ENCODE measurements at places on chromosomes 4 and X.

DNA sequence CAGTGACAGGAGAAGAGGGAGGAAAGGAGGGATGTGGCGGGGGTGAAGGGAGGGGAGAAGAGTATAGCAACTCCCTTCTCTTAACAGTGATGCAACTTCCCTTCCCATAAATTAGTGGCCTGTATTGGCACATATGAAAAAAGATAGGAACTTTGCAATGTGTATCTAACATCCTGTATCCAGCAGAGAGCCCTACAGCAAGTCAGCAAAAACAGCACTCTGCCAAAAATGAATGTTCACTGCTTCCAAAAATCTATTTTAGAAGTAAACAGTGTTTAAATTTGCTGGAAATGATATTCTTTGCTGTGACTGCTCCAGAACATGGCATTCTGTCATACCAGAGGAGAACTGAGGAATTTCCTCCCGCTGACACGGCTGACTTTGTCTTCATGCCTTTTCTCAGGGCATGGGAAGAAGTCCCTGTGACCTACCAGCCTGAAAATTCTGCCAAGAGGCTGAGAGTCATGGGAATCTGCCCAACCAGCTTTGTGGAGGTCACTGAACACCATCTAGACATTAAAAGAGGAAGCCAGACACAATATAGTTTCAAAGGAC, 343.4 kb upstream of the RASGEF1B start:
- DNase-seq: no peak

DNA sequence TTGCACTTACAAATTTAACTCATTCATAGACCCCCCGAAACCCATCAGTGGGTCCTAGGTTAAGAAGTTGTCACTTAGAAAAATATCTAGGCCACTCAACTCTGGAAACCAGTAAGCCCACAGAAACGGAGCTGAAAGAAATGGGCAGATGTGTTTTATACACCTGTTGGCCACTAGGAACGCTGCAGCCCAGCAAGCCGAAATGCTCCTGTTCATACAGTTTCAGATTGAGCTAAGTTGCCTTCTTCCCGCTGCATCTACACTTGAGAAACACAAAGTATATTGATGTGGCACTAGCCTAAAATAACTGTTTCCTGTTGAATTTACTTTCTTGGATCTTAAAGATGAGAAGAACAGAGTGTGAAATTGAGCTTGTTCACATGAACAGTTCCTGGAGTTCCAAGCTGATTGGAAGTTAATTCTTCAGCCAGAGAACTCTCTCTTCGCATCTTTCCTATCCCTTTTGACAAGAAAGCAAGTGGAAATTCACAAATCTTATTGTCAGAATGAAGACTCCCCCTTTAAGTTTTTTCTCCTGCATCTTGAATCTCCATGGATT, 174.1 kb downstream of the RBMX2 start:
- no peak for DNase-seq

GRCh38 chr4:158847535-158847934, 78.7 kb downstream of the FNIP2 start:
- DNase-seq: no peak

DNA sequence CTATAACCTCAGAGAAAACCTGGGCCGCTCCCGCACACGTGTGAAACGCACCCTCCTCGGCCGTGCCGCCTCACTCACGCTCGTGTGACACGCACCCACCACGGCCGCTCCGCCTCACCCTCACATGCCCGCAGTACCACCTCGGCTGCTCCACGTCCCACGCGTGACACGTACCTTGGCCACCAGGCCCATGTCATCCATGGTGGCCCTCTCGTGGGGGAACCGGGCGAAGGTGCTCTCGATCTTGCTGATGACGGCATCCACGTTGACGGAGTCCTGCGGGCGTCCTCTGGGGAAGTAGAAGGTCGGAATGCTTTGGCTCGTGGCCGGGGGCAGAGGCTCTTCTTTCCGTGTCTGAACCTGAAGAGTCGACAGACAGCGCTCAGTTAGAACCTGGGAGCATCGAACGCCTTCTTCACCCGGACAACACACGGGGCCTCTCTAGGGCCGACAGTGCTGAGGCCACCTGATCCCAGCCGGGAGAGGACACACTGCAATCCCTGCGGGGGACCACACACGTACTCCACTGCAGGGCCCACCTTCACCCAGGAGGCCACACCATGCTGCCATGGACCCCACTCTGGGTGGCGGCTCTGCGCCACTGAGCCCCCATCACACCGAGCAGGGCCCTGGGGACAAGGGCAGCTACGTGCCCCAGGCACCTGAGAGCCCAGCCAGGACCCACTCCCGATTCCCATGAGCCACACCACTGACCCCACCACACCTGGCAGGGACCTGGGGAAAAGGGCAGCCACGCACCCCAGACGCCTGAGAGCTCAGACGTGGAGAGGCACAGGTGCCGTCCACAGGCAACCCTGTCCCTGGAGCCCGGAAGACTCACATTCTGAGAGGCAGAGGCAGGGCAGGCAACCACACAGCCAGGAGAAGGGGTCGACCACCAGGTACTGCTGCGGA, 25.2 kb downstream of the PPP2R3B start:
- no peak for DNase-seq

DNA sequence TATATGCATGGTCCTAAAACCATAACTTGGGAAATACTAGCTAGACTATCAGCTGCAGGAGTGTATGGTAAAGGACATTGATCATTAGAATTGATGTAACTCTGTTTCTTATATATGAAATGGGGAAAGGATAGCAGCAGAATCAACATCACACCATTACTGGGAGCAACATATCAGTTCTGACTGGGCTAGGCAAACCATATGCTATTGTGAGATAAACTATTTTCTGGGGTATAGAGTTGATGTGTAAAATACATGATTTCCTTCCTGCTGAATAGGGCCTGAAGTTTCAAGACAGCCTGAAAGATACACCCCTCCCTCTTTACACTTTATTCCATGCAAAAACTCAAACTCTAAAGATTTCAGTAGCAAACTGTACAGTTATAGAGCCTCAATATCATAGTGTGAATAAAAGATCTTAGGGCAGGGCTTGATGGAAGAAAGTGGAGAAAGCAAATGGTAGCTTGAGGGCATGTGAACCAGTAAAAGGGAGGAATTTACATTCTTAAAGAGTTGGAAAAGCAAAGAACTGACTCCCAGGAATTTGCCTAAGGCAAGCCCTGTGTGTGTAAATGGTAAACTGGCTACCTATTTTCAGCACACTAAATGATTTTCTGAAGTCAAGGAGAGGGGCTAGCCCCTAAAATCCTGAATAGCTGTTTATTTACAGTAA, 404.1 kb downstream of the MAPK10 start:
- no peak for DNase-seq

DNA sequence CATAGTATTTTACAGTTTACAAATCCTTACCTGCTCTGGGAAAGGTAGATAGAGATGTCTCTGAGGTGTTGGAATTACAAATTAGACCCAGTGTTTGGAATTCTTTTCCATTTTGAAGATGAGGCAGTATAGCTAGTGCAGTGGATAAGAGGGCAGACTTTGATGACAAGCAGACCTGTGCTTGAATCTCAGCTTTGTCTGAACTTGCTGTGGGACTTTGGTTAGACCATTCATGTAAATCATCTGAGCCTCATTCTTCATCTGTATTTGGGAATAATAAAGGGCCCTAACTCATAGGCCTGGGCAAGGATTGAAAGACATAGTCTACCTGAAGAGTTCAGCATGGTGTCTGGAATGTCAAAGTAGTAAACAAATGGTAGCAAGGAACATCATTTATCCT, 77.2 kb upstream of the BOD1L1 start:
- no peak for DNase-seq

DNA sequence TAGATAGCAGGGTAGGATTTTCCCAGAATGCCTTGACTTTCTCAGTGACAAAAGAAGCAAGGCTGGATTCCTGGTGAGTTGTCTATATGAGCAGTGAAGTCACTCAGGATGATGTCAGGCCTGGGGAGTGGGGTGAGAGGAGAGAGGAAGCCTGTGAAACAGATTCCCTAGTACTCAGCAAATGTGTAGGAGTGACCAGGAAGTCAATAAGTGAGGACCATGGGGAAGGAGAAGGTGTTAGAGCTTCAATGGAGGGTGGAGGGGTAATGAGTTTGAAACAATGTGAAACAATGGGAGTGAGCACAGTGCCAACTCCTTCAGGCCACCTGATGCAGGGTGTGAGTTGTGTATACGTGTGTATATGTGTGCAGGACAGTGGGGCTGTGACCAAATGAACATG, 2.4 kb upstream of the SLC9A6 start:
- no peak for DNase-seq

- DNase-seq: no peak
These were observed 78.7 kb downstream of the SUPT20HL2 start for GRCh38 chrX:24235084-24235710.

- DNase-seq: no peak
These were observed 454.4 kb downstream of the C4orf33 start for GRCh38 chr4:129550281-129550785.

GRCh38 chr4:113173793-113174264, 124.4 kb downstream of the ANK2 start:
- DNase-seq: no peak

GRCh38 chr4:172153719-172154118, 340.5 kb downstream of the GALNTL6 start:
- no peak for DNase-seq

DNA sequence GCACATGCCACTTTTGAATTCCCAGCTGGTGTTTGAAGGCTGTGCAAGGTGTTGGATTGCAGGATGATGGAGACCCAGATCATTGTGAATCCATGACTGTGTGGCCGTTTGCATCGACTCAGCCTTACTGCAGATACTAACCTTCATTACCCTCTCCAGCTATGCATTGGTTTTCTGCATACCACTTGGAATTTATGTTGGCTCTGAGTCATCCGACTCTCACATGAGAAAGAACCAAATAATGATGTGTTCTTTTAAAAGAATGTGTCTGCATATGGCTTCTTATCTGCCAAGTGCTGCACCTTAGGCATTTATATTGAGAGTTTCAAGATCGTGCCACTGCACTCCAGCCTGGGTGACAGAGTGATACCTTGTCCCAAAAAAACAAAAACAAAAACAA, 106.7 kb upstream of the PRKX start:
- no peak for DNase-seq

DNA sequence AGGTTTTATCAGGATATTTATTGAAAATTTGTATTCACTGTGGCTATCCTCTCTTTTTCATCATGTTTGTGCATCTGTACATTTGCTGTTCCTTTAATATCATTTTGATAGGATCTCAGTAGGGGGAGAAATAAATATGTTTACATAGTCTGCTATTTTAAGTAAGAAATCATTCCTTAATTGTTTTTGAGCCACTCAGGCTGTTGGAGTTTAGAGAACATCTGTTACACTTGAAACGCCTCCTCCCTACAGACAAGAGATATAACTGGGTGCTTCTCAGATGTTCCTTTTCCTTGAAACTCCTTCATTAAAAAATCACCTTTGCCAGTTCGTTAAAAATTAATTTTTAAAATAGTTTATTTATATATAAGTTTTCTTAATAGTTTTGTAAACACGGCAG, 59.4 kb downstream of the QRFPR start:
- peak; percentile 68 for DNase-seq

- DNase-seq: no peak
These were observed 84.2 kb downstream of the CAMK2D start for GRCh38 chr4:113677325-113677724.

- no peak for DNase-seq
These were observed 1969.3 kb downstream of the PCDH7 start for GRCh38 chr4:32689518-32689917.

- DNase-seq: no peak
These were observed 661 bp upstream of the RBM41 start for GRCh38 chrX:107119283-107119682.

DNA sequence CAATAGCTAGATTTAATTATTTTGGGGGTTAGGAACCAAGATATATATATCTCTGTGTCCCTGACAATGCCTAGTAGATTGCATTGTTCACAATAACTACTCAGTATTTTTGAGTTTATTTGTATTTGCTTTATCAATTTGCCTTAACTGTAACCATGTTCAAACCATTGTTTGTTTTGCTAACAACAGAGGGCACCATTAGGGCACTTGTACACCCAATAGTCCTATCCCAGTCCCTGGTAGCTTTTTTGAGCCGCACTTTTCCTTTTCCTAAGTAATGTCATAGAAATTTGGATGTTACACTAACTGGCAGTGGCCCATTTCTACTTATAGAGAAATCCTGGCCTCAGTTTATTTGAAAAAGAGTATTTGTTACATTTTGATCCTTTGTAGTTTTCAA, 575 bp upstream of the KLHL5 start:
- no peak for DNase-seq

DNA sequence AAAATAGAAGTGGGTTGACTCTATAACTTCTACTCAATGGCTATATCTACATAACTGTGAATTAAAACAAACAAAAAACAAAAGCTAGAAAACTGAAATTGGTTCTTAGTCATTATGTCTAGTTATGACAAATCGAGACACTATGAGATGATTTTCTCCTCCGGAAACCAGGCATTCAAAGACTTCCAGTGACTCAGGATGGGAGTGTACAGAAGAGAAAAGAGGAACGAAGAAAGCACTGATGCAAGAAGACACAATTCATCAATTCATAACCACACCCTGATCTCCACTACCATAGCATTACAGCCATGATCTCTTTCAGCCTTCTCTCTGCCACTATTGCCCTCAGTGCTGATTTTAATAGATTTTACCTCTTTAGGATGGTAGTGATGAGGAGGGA, 253.6 kb downstream of the CBLL2 start:
- DNase-seq: no peak

- DNase-seq: no peak
These were observed 82.9 kb upstream of the BANK1 start for GRCh38 chr4:101707596-101707995.

DNA sequence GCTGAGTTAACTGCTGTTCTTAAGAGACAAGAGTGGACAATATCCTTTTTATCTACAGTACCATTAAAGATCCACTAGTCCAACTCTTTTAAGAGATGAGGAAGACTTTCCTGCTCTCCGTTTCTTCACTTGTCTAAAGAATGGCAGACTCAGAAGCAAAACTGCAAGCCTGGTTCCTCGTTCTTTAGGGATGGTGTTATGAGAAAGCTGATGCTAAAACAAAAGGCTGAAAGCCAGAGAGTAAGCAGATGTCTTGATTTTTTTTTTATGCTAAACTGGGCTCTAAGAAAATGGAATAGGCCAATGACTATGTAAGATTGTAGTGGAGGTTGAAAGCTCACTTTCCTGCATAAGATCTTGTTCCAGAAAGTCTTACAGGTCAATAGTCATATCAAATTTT, 78.1 kb downstream of the CNGA2 start:
- no peak for DNase-seq

DNA sequence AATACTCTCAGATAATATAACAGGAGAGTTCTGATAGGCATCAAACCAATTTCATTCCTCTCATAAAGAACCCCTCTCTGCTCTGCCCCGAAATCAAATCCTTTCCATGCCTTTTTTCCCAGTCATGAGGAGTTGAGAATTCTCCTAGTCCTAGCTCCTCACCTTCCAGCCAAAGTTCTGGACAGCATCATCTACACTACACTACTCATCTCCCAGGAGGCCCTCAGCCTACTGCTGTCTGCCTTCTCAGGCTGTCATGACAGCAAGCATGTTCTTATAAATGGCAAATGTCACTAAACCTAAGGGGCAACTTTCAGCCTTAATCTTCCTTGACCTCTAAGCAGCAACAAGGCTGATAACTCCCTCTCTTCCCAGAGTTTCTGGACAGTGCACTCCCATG, 26.6 kb downstream of the MAPK10 start:
- DNase-seq: no peak

Data from NCI-H1417 treated with DMSO at 0.1 percent for 48 hours (cell line).